Pons (tissue), 1 donor: ENCODE measurements at places on chromosomes 7 and 10.

GRCh38 chr10:102119417-102120141 is 589 bp downstream of the LDB1 start:
- peak; percentile 57 for DNase-seq

DNA sequence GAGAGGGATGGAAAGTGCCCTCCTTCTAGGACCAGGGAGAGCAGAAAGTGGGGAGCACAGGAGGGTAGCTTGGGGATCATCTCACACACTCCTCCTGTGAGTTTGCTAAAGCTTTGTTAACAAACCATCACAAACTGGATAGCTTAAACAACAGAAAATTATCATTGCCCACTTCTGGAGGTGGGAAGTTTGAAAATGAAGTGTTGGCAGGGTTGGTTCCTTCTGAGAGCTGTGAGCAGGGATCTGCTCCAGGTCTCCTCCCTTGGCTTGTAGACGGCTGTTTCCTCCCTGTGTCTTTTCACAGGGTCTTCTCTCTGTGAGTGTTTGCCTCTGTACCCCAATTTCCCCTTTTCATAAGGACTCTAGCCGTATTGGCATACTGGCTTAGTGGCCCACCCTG is 32.0 kb upstream of the CXCL12 start:
- DNase-seq = no peak

- DNase-seq = no peak
Observed at GRCh38 chr10:3978761-3979160, 193.8 kb upstream of the KLF6 start.

DNA sequence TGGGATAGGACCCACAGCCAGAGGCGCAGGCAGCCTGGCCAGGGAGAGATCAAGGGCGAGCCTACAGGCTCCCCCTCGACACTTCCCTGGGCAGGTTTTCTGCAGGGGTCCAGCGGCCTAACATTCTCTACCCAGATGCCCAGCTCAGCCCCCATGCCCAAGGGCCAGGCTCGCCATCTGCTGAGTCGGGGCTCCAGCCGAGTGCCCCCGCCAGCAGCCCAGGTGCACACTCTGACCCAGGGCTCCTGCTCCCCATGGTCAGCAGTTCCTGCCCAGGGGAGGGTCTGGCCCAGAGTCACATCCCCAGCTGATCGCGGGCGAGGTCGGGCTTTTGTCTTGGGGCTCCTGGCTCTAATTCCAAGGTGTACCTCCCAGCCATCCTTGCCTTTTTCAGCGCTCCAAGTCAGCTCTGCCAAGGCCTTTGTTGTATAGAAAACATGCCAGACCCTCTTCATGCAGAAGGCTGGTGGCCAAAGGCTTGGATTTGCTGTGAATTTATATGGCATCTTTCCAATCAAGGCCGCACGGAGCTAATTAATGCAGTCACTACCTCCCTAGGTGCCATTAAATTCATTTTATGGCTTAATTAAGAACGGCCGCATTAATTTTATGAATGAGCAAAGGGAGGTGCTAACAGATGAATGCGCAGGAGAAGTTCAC is 120.6 kb downstream of the LRRC18 start:
- no peak for DNase-seq

DNA sequence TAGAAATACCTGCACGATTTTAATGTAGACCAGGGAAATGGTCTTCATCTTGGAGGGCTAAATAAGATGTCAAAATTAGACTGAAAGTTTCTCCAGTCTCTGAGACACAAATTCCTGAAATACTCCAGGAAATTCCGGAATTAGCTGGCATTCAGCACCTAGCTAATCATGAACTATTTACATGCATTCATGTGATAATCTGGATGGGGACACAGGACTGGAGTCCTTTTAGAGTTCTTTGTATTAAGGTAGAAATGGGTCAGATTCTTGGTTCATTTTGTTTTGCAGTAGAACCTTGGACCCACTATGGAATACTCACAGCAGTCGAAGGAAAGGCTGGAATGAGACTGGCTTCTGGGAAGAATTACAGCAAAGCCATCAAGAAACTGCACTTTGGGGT is 65.3 kb upstream of the MDFIC start:
- no peak for DNase-seq

DNA sequence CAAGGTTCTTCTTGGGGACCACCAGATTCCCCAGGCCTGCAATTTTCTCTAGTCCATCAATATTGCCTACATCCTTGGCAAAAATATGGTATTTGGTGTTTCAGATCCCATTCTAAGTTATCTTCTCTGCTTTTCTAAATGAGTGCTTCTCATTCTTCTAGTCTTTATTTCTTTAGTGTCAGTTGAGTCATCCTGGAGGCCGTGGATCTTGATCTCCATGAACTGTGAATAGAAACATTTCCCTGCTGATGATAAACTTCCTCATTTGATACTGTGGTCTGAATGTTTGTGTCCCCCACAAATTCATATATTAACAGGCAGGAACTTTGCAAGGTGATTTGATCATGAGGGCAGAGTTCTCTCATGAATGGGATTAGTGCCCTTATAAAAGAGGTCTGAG is 779.3 kb downstream of the INHBA start:
- DNase-seq = no peak

DNA sequence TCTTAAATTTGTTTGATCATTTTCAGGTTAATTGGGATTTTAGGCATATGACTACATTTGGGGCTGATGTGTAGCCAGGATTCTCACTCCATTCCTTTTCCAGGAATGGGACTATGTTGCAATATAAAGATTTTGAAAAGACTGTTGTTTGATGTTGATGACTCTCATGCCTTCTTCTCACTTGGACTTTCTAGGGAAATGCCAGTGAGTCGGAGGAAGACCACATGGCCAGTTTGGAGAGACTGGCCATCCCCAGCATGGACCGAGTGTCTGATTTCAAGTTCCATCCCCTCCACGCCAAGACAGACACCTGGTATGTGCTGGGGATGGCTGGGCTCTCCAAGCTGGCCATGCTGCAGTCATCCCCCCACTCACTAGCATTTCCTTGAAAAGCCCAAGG is 5.5 kb downstream of the IGFBP3 start:
- no peak for DNase-seq

GRCh38 chr7:68980011-68980410 is 618.3 kb upstream of the AUTS2 start:
- no peak for DNase-seq

- DNase-seq = no peak
Observed at GRCh38 chr7:88090671-88091070, 129.2 kb downstream of the SRI start.

GRCh38 chr7:155373359-155374273 is 75.9 kb downstream of the INSIG1 start:
- no peak for DNase-seq

DNA sequence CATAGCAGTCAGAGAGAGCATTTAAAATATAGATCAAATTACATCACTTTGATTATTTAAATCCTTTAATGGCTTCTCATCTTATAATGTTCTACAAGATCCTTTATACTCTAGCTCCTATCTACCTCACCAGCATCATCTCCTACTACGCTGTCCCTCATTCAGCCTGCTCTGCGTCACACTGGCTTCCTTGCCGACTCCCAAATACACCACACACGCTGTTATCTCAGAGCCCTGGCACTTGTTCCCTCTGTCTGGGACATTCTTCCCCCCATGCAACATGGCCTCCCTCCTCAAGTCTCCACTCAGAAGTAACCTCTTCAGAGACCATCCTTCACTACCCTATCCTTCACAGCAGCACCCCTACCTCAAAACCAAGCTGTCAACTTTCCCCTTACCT is 46.7 kb downstream of the RNLS start:
- no peak for DNase-seq

- no peak for DNase-seq
Observed at GRCh38 chr10:22010973-22011408, 7.5 kb upstream of the DNAJC1 start.

GRCh38 chr10:70903262-70903921 is 15.0 kb upstream of the PCBD1 start:
- peak; percentile 55 for DNase-seq

DNA sequence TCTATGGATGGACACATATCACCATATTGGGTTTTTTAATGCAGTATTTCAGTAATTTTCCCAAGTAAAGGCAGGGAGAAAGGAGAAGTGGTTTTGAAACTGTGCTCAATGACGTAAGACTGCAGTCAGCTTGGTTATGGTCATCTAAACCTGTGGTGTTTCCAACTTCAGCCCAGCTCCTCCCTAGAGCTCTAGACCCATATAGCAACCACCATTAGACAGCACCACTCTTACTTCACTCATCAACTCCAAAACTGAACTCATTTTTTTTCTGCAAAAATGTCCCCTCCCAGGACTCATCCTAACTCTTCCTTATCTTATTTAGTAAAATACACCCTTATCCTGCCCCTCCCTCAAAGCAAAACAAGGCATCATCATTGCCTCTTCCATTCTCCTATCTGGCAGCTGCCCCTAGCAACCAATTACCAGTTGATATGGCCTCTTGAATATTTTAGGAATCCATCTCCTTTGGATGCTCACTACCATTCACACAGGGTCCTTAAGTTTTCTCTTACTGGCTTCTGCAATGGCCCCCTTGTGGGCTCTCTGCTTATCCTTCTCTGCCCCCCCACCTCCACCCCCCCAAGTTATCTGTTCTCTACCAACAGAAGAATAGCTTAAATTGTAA is 1.5 kb upstream of the RALA start:
- DNase-seq = no peak

DNA sequence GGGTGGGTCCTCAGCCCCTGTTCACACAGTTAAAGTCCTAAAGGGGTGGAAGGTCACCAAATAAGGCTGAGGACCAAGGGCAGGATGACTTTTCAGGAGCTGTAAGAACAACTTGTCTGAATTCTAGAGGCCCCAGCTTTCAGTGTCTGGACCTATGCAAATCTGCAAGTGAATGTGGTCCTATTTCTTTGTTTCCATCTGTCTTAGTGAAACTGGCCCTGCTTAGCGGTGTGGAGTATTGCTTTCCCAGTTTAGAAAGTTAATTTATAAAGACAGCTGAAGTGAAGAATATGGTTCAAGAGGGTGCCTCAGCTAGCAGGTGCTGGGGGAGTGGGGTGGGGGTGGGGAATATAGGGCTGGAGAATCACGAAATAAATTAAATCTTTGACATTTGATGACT is 40.1 kb downstream of the HHEX start:
- DNase-seq = no peak

GRCh38 chr7:77569514-77570232 is 32.6 kb downstream of the PTPN12 start:
- DNase-seq = no peak

- no peak for DNase-seq
Observed at GRCh38 chr7:37310327-37311080, 138.2 kb downstream of the ELMO1 start.

DNA sequence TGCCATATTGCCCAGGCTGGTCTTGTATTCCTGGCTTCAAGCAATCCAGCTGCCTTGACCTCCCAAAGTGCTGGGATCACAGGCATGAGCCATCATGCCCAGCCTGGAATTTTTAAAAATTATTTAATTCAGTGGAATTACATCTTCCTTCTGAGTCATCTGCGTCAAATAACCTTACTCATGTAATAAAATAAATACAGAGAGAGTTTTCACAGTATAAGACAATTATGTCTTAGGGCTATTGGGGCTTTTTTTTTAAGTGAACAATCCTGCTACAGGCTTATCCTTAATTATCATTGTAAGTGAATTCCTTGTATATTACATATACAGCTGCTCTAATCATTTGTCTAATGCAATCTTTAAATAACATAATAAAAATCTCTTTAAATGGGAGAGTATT is 108.3 kb downstream of the MAPK8 start:
- no peak for DNase-seq

- DNase-seq = no peak
Observed at GRCh38 chr7:42068554-42069280, 168.3 kb downstream of the GLI3 start.

DNA sequence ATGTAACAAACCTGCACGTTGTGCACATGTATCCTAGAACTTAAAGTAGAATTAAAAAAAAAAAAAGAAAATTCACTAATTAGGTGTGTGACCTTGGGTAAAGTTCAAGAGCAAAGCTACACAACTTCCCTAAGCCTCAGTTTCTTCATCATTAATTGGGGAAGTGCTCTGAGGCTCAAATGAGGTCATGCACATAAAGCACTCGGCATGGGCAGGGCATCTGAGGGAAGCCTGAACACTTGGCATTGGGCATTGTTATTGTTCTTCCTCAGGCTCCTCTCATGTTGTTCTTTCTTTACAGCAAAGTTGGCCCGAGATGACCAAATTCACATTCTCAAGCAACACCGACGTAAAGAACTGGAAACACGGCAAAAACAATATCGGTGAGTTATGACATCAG is 21.5 kb downstream of the ALOX5 start:
- DNase-seq = no peak

DNA sequence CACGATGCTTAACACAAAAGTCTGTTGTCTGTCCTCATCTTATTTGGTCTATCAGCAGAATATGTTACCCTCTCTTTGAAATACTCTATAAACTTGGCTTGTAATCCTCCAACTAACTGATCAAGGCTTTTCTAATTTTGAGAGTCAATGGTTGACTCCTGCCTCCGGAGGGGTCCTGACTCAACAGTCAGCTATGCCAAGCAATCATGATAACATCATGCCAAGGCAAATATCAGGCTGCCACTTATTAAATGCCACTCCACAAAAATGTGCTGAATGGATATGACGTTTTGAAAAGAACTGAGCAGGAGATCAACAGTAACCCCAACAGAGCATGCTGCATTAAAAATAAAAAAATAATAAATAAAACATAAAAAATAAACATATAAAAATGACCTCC is 116.1 kb downstream of the PARD3 start:
- no peak for DNase-seq

DNA sequence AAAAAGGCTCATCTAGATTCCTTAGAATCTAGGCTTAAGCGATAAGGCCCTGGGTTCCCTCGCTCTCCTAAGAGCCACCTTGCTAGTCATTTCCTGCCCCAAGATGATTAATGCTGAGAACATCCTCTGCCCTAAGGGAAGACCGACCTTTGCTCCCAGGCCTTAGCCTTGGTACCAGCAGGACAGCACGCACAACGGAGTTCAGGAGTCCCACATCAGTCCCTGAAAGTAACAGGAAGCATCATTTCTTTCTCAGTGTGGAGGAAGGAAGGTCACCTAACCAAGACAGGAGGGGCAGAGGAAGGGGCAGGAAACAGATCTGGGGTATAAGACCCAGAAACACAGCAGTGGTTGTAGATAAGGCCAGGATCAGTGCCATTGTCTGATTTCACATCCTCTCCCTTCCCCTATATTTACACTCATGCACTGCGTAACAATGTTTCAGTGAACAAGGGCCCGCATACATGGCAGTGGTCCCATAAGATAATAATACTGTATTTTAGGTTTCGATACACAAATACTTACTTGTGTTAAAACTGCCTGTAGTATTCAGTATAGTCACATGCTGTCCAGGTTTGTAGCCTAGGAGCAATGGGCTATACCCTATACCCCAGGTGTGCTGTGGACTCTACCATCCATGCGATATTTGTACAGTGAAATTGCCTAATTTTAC is 8.1 kb upstream of the FAM107B start:
- DNase-seq = no peak
